Natural killer cell treated with Interleukin-12 subunit alpha and Interleukin-12 subunit beta and Interleukin-15 and Interleukin-18, amount 100 ng/mL, for 72 hours (primary cell): ENCODE measurements at places on chromosomes 2 and 18. TPM values are rescaled to one million over a fixed set of nuclear protein-coding genes. Genes with fewer than 3 reads are reported as not detected.

Gene SLC66A2
- 23.8 TPM for total RNA-seq

Gene OR6B2
- total RNA-seq, result not detected

DNA sequence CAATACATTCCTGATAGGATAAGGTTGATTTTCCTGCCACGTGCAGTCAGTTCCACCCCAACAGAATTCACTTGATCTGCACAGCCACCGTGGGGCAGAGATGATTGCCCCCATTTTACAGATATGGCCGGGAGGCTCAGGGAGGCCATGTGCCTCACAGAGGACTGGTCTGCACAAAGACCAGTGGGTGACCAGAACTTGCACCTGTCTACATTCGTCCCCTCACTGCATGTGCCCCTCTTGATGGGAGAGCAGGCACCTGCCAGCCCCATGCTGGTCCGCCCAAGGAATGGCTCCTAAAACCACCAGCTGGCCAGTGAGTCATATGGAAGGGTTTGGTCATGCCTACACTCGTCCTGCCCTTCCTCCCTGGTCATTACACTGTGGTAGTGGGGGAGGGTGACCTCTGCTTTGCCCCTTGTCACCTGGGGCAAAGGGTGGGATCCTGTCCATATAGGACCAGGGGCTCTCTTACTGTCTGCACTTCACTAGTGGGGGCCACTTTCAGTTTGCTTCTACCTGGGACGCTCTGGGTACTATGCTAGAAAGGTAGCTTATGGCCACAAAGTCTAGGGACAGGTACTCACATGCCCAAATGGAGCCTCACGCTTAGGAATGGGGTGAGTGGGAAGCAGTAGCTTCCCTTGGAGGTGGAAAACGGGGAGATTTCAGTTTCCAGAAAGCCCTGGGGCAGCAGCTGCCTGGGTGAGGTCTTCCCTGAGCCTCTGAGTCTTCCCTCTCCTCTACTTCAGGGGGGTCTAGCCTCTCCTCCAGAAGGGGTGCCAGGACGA is 14.7 kb downstream of the RRM2 start:
- no peak overlapping the region for H3K27ac ChIP-seq
- DNase-seq, result no peak
- no peaks in the 10 kb centered on the region for H3K27me3 ChIP-seq
- H3K36me3 ChIP-seq, result peaks cover 4% of the 10 kb centered on the region
- no peak overlapping the region for H3K4me3 ChIP-seq

DNA sequence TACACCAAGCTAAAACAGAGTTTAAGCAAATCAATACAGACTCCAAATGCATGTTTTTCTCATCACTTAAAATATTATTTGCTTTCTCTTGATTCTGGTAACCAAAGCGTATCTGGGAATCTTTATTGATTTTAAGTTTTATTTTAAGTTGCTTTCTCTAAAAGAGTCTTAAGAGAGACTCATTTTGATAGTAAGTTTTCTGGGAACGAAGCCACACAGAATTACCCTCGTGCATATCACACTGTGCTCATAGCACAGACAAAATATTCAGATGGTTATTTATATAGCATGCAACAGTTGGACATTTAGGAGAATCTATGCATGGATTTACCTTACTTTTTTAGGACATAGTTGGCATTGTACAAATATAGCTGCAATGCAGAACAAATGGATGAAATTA is 597.5 kb upstream of the NRXN1 start:
- H3K27ac ChIP-seq, result no peak overlapping the region
- no peak for DNase-seq
- no peaks in the 10 kb centered on the region for H3K27me3 ChIP-seq
- H3K4me3 ChIP-seq, result no peak overlapping the region
- no peaks in the 10 kb centered on the region for H3K4me1 ChIP-seq
- H3K36me3 ChIP-seq, result no peaks in the 10 kb centered on the region

DNA sequence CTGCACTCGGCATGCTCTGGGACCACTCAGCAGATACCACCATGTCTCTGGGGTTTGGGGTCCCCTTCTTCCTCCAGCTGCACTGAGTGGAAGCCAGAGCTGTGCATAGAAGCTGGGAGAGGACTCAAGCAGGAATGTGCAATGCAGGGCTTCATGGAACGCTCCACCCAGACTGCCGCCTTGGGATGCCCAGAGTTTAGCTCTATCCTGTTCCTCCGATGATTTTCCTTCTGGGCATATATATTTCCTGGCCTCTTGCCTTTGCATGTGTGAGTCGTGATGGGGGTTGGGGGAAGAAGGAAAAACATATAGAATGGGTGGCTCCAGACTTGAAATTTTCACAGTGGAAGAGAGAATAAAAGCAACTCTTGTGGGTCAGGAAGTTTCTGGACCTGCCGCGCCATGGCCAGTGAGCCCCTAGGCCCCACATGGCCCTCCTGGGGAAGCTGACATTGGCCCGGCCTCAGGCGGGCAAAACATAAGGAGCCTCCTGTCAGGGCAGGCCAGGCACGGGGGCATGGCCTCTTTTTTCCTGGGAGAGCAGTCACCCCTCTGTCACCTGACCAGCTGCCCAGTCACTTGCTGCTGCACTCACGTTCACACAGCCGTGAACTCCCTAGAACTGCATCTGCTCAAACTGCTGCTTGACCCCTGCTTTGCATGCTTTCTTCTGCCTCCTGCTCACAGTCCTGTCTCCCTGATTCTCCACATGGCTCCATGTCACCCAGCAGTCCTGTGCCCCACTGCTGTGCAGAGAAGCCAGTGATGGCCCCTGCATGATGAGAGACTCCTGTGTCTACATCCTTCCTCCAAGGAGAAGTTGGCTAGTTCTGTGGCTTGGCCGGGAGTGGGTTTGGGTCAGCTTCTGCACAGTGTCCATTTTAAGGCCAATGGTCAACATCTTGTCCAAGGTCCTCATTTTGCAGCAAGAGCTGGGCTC is 197.8 kb downstream of the CTIF start:
- no peaks in the 10 kb centered on the region for H3K27me3 ChIP-seq
- H3K36me3 ChIP-seq, result no peaks in the 10 kb centered on the region
- H3K4me1 ChIP-seq, result peaks cover 6% of the 10 kb centered on the region
- no peak overlapping the region for H3K27ac ChIP-seq

- peaks cover 5% of the 10 kb centered on the region for H3K4me1 ChIP-seq
- H3K36me3 ChIP-seq, result no peaks in the 10 kb centered on the region
Measured at GRCh38 chr2:31378389-31378788, 36.2 kb downstream of the XDH start.

- H3K4me1 ChIP-seq, result no peaks in the 10 kb centered on the region
- no peak overlapping the region for H3K4me3 ChIP-seq
- no peaks in the 10 kb centered on the region for H3K27me3 ChIP-seq
- no peak for DNase-seq
- no peaks in the 10 kb centered on the region for H3K36me3 ChIP-seq
Measured at GRCh38 chr2:150963336-150963735, 298.3 kb downstream of the RBM43 start.

- no peak for DNase-seq
- no peak overlapping the region for H3K27ac ChIP-seq
- H3K4me1 ChIP-seq, result no peaks in the 10 kb centered on the region
- H3K4me3 ChIP-seq, result no peak overlapping the region
- H3K27me3 ChIP-seq, result no peaks in the 10 kb centered on the region
Measured at GRCh38 chr2:240428245-240428644, 7.2 kb upstream of the GPC1 start.

DNA sequence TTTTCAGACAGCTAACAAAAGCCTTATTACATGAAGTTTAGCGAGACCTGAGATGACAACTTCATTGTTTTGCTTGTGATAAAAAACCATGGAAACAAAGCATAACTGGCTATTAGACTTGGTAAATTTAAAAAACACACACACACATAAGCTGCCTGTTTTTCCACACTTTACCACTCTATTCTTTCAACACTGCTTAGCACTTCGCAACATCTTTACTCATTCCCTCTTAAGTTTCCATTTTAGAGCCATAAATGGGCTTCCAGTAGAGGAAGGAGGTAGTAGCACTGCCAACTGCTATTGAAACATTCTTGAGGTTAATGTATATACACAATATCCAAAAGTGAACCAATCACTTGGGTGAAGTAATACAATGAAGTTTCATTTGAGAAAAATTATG is 54.1 kb downstream of the BAZ2B start:
- H3K36me3 ChIP-seq, result no peaks in the 10 kb centered on the region
- DNase-seq, result no peak
- H3K27ac ChIP-seq, result no peak overlapping the region
- no peaks in the 10 kb centered on the region for H3K27me3 ChIP-seq

DNA sequence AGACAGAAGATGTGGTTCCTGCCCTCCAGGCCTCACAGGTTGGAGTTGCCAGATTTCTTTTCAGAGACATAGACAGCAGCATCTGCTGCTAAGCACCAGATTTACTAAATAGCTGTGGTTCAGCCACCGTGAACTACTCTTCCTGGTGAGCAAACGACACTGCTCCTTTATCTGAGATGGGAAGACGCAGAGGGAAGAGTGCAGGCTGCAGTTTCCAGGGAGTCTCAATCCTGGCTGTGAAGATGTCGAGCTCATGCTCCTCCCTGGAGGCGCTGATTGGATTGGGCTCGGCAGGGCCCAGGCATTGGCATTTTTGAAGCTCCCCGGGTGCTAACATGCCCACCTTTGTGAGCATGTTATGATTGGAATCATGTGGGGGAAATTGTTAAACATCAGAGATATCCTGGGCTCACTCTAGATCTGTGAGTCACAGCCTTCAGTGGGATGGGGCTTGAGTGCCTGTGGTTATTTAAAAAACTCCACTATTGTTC is 314.8 kb downstream of the TSN start:
- no peaks in the 10 kb centered on the region for H3K36me3 ChIP-seq
- no peaks in the 10 kb centered on the region for H3K4me1 ChIP-seq
- H3K27ac ChIP-seq, result no peak overlapping the region
- H3K4me3 ChIP-seq, result no peak overlapping the region
- DNase-seq, result no peak
- H3K27me3 ChIP-seq, result no peaks in the 10 kb centered on the region

- peak; percentile 57 for DNase-seq
- no peaks in the 10 kb centered on the region for H3K4me1 ChIP-seq
- H3K27me3 ChIP-seq, result peaks cover 8% of the 10 kb centered on the region
- no peak overlapping the region for H3K27ac ChIP-seq
- H3K36me3 ChIP-seq, result no peaks in the 10 kb centered on the region
Measured at GRCh38 chr2:240400371-240401161, 34.9 kb upstream of the GPC1 start.

Gene TMEM200C
- total RNA-seq, result not detected

Gene PLEK
- 569 TPM for total RNA-seq

Gene FER1L5
- not detected for total RNA-seq

GRCh38 chr2:190186238-190186637 is 123.7 kb upstream of the MSTN start:
- DNase-seq, result no peak
- H3K36me3 ChIP-seq, result no peaks in the 10 kb centered on the region
- H3K4me1 ChIP-seq, result no peaks in the 10 kb centered on the region

DNA sequence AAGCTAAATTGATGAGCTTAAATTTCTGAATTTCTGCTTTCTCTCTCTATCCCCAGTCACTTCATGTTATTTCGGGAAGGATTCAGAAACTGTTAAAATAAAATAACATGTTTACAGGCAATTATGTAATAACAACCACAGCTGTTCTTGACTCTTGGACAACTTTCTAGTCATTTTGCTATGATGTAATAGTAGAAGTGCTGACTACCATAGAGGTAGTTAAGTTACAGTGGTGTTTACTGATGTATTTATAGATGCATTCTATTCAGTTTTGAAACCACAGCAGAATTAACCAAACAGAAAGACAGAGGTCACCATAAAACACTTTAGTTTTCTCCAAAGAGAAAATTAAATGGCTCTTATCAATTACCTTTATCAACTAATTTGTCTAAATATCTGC is 1292.0 kb upstream of the CHAC2 start:
- no peak overlapping the region for H3K27ac ChIP-seq
- DNase-seq, result no peak
- H3K36me3 ChIP-seq, result no peaks in the 10 kb centered on the region
- no peaks in the 10 kb centered on the region for H3K4me1 ChIP-seq
- H3K27me3 ChIP-seq, result no peaks in the 10 kb centered on the region

Gene EML4
- 73.4 TPM for total RNA-seq

- H3K4me3 ChIP-seq, result peak overlapping the region; percentile 85
- peaks cover 39% of the 10 kb centered on the region for H3K4me1 ChIP-seq
- peaks cover 10% of the 10 kb centered on the region for H3K36me3 ChIP-seq
- no peak overlapping the region for H3K27ac ChIP-seq
Measured at GRCh38 chr2:42102024-42102590, 54.3 kb downstream of the PKDCC start.

Gene HS1BP3
- total RNA-seq, result 5.8 TPM

DNA sequence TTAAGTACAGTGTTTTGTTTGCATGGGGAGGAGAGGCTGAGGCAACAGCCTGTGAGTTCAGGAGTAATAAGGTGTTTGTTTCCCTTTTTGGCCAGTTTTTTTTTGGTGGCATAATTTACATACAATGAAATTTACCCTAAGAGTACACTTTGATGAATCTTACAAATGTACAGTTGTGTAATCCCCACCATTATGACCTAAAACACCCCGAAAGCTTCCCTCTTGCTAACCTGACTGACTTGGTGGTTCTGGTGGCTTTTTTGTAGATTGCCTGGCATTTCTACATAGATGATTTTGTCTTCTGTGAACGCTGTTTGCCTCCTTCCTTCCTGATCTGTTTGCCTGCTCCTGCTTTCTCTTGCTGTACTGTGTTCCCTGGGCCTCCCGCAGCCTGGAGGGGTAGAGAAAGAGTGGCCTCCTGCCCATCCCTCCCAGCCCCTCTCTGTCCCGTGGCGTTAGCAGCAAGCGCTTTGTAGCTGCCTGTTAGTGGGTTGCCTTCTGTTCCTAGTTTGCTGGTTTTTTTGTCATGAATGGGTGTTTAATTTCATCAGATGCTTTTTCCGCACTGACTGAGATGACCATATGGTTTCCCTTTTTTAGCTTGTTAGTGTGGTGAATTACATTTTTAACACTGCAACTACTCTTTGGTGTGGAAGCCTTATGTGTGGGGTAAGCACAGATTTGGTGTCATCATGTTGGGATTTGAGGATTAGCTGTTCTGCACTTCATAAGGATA is 32.1 kb downstream of the ASAP2 start:
- no peaks in the 10 kb centered on the region for H3K36me3 ChIP-seq
- H3K27me3 ChIP-seq, result peaks cover 13% of the 10 kb centered on the region
- H3K27ac ChIP-seq, result no peak overlapping the region
- H3K4me3 ChIP-seq, result no peak overlapping the region
- no peaks in the 10 kb centered on the region for H3K4me1 ChIP-seq

DNA sequence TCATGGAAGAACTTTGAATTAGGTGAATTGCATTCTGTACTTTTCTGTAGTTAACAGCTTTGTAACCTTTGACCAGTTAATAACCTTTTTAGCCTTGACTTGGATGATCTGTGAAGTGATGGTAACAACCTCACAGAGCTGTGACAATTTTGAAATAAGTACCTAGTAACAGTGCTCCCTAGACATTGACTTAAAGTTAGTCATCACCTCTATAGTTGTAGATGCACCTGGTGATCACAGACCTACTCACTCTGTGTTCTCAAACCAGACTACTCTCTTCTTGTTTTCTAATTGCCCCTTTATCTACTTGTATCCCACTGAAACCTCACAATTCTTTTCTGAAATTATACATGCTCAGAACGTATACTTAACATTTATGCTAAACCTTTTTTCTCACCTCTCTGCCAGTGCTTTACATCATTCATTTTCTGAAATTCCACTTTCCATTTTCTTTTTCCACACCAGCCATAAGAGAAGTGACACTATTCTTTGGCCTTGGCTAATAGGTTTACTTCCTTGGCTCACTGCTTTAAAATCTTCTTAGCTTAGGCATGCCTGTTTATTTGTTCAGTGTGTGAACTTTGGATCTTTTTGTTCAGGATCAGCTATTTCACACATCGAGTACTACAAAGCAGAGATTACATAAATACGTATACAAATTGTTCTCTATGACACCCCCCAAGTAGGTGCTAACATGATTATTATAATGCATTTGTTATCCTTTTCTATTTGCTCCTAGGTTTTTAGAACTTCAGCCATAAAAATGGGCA is 9.3 kb downstream of the YPEL5 start:
- no peak for DNase-seq
- H3K4me3 ChIP-seq, result no peak overlapping the region
- peaks cover 26% of the 10 kb centered on the region for H3K36me3 ChIP-seq
- H3K27me3 ChIP-seq, result no peaks in the 10 kb centered on the region
- peak overlapping the region; percentile 35 for H3K27ac ChIP-seq
